CD8-positive, alpha-beta memory T cell (primary cell): ENCODE measurements at places on chromosomes 13 and 19.

- DNase-seq: no peak
These were observed 1249.4 kb upstream of the SLC10A2 start for GRCh38 chr13:104315606-104316005.

GRCh38 chr13:22080832-22081231, 410.0 kb downstream of the FGF9 start:
- no peak for DNase-seq

DNA sequence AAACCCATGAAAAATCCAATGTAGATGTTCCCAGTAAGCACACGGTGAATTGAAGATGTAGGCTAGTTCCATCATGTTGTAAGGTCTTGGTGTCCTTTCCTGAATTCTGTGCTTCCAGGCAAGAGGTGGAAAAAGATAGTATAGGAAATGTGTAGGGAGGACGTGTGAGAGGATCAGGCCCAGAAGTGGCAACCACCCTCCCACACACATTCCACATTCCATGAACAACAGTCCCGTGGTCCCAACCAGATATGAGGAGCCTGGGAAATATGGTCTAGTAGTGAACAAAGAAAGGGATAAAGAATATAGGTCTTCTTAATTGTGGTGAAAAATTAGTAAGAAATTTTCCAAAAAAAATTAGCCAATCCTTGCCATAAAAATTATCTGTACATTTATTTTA, 1254.2 kb upstream of the SLC10A2 start:
- DNase-seq: no peak

- DNase-seq: no peak
These were observed 5.1 kb downstream of the PPP1R12C start for GRCh38 chr19:55112246-55112776.

GRCh38 chr19:51025809-51026553, 435 bp downstream of the KLK11 start:
- no peak for DNase-seq

- DNase-seq: no peak
These were observed 711.0 kb downstream of the UQCRFS1 start for GRCh38 chr19:28501976-28502375.

DNA sequence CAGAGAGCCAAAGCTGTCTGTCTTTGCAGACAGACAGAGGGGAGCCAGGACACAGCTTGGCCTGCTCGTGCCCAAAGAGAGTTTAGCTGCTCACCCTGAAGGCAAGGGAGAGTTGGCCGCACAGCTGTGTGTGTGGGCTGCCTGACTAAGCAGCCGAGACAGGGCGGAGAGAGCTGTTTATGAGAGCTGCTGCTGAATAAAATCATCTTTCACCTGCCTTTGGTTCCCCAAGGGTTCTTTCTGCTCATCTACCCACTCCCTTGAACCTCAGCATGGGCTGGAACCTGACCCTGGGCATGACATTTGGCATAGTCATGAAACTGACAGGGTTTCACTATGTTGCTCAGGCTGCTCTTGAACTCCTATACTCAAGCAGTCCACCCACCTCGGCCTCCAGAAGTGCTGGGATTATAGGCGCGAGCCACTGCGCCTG, 98.2 kb downstream of the RBM26 start:
- DNase-seq: no peak

GRCh38 chr13:36530861-36531590, 98.7 kb downstream of the CCNA1 start:
- DNase-seq: no peak

DNA sequence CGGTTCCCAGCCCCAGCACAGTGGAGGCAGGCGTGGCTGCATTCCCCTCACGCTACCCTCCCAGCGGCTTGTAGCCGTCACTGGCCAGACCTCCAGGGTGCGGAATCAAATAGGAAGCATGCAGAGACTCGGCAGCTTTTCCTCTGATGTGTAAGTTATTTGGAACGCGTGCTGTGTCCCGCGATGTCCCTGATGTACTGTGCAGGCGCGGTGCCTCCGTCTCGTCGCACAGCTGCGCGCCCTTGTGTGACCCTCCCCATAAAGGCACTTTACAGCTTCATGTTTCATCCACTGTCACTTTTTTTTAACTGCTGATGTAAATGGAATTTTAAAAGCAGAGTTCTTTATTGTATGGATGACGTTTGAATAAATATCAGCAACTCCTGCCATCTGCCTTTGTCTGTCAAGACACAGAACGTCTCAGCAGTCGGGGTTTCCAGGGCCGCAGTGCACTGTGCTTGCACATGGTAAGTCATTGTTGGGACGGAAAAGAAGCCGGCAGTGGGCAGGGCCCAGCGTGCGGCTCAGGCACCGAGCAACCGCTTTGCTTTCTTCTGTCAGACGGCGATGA, 7.3 kb upstream of the F7 start:
- no peak for DNase-seq

- no peak for DNase-seq
These were observed 5.3 kb downstream of the CARM1 start for GRCh38 chr19:10876459-10877240.

GRCh38 chr13:100059827-100060226, 29.1 kb upstream of the PCCA start:
- DNase-seq: no peak

DNA sequence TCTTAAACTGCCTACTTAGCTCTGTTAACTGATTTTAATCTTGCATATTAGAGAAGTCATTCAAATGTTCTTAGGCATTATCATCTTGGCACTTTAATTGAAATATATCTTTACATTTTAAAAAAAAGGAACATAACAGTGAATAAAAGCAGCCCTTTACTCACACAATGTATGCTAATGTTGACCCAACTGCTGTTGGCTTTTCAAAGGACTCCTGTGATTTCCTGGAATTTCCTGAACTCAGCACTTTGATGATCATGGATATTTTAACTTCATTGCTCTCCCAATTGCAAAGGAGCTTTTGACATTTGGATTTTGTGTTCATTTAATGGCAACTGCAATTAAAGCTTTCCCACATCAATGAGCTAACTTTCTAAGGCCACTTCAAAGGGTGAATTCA, 1230.3 kb downstream of the DIAPH3 start:
- no peak for DNase-seq

DNA sequence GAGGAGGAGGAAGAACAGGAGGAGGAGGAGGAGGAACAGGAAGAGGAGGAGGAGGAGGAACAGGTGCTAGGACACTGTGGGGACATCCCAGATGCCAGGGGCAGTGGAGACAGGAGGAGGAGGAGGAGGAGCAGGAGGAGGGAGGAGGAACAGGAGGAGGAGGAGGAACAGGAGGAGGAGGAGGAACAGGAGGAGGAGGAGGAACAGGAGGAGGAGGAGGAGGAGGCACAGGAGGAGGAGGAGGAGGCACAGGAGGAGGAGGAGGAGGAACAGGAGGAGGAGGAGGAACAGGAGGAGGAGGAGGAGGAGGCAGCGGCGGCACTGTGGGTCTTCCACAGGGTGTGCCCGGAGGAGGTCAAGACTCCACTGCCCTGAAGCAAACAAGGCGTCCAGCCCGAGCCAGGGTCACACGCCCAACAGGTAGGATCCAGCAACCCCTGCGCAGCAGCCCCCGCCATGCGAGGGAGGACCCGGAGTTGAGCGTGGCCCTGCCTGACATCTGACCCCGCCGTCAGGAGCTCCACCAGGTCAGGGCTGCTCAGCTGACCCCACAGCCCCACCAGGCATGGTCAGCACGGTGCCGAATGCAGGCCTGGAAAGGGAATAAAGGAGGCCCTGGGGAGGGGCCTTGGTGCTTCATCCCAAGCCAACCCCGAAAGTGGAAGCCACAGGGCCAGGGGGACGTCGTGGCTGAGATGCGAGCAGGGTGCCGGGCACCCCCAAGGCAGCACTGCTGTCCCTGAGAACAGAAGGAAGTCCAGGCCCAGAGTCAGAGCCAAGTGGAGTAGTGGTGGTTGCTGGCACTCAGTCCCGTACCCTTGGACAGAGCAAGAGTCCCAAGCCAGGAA, 9.2 kb downstream of the SBNO2 start:
- DNase-seq: no peak

GRCh38 chr19:18780081-18780480, 11.0 kb downstream of the COMP start:
- no peak for DNase-seq

DNA sequence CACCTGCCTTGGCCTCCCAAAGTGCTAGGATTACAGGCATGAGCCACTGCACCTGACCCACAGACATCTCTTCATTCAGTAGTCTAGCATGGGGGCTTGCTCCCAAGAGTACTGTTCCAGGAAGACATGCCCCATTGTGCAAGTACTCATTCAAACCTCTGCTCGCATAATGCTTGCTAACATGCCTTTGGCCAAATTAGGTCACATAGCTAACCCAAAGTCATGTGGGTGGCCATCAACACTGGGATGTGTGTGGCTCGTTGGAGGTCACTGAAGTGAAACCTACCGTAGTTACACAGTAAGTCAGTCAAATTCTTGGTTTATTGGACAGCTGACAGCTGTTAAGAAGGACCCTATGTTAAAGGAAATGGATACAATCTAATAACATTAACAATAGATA, 20.3 kb downstream of the RFXAP start:
- no peak for DNase-seq

DNA sequence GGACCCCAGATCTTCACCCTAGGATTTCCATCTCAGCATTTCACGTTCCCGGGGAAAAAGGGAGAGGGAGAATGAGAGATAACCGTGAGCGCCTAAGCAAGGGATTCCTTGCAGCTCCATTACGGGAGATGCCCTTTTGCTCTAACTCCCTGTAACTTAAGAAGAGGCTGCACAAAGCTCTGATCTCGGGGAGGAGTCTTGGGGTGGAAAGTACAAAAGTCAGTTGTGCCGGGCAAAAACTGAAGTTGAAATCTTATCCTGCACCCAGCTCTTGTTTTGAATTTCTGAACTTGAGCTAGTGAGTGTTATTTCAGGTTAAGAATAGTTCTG, 256.4 kb upstream of the SOX21 start:
- no peak for DNase-seq
